Left renal cortex interstitium (tissue), 4 donors: ENCODE measurements at places on chromosomes 1 and 21.

GRCh38 chr1:20058531-20058930 is 11.5 kb upstream of the PLA2G5 start:
- no peak for DNase-seq

DNA sequence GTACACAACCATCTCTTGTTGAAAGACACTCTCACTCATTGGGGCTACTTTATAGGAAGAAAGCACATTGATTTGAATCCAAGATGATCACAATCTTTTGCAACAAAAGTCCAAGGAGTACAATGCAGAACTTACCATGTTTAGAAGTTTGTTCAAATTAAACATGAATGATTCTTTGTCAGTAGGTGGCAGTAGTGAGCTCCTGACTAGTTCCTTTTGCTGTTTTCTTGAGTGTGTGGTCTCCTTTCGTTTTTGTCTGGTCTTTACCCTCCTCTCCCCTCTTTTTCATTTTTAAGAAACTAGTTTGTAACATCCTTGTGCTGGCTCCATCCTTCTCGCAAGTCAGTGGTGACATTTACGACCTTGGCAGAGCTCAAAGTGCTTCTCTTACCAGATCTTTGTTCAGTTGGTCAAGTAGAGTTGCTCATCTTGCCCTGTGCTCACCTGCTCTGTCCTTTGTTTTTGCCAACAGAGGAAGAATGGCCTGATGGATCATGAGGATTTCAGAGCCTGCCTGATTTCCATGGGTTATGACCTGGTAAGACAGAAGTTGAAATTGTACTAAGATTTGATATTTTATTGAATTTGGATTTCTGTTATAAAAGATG is 35.7 kb upstream of the MTR start:
- no peak for DNase-seq

DNA sequence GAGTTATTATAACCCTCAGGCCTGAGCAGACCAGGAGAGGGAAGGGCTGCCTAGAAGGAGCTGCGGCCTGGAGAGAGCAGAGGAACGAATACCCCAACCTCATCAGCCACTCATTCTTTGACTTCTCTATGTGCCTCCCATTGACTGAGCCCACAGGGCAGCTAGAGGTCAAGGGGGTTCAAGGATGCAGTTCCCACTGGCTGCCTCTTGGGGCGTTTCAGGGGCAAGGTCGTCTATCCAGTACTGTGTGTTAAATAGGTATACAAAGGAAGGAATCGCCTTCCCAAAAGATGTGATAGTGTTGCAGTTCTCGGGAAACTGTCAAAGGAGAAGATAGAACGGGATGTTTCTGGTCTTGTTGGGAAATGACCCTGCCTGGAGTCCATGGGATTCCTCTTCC is 250.6 kb downstream of the PRDM2 start:
- DNase-seq: no peak

- DNase-seq: no peak
These were observed 2.5 kb upstream of the RCSD1 start for GRCh38 chr1:167627615-167627864.

GRCh38 chr1:226327761-226328162 is 18.8 kb upstream of the LIN9 start:
- DNase-seq: no peak

DNA sequence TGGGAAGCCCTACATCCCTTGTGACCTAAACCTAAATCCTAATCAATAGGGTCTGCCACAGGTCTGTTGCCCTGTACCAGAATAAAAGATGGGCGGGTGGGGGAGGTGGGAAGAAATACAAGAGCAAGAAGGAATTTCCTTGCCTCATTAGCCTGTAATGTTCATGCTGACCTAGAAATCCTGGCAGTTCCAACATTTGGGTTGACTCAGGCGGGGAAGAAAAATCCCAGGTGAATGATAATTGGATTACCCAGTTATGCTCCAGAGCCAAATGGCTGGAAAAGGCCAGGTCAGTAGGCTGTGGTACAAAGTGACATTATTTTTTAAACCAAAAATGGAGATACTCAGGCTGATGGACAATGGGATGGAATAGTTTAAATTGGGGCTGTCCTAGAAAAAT is 27.3 kb upstream of the A3GALT2 start:
- no peak for DNase-seq

DNA sequence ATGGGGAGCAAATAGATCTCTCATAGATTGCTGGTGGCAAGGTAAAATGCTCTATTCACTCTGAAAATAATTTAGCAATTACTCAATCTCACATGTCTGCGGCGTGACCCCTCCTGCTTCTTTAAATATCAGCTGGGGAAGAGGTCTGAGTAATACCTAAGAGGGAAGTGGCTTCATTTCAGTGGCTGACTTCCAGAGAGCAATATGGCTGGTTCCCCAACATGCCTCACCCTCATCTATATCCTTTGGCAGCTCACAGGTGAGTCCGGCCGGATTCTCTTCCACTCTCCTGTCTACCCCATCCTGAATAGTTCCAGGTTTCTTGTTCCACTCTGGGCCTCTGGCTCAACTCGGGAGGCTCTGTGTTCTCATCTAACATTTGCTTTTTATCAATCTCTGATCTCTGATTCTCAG is at the start of gene SLAMF7:
TSS of gene SLAMF7 (plus strand) at position 150 of the 414 bp plus-strand sequence. CDS start at position 205, 55 bp downstream.
- no peak for DNase-seq

DNA sequence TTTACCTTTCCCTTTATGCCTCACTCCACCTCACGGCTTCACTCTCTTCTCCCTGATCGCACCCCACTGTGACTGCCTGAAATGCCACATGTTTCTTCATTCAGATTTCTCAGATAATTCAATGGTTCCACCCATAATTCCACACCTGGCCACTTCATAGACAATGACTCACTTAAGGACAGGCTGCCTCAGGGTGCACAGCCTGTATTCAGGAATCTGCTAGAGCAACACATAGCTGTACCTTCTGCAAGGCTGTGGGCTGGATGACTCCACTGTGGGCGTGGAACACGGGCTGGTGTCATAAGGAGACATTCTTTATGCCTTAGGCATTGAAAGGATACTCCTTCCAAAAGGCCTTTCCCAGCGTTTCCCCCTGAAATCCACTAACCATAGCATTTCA is 36.1 kb downstream of the L1TD1 start:
- no peak for DNase-seq

GRCh38 chr1:6167391-6168303 is 12.5 kb downstream of the CHD5 start:
- DNase-seq: no peak

DNA sequence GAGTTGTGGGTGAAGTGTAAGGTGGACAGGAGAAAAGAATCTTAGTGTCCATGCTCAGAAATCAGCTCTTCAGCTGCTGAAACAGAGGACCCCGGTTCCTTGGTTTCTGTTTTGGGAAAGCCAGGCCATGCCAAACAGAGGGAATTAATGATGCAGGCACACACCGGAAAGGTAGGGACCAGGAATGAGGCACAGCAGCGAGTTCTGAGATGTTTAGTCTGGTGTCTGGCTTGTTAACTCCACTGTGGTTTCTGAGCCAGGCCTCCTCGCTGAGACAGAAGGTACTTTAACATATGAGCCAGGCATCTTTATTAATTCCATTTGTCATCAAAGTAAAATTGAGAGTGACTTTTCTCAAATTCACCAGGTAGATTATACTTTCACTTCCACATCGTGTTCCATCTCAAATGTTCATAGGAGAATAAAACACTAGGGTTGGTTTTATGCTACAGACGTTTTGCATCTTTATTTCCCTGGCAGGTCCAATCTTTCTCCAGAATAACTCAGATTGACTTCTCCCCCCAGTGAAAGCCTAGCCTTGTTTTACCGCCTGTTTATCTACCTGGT is 23.5 kb downstream of the LRRC8D start:
- DNase-seq: no peak

GRCh38 chr21:31363720-31364119 is 19.7 kb upstream of the TIAM1 start:
- DNase-seq: no peak

DNA sequence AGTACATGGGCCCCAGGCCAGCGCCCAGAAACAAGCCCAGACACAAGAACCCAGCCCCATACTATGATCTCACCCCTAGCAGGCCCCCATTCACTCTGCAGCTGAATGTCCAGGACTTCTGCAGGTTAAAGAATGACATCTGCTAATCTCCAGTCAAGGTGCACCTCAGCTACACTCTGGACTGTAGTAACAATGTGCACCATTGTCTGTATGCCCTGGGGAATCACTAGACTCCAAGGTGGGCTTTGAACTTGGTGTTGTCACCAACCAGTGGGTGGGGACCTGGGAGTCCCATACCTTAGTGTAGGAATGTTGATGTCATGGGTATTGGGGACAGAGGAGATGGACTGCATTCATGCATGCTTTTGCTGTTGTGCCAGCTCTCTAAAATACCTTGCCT is 10.3 kb downstream of the KCNE1 start:
- DNase-seq: no peak
